Femur (tissue), 1 donor: ENCODE measurements at places on chromosomes 2 and 18.

GRCh38 chr2:64888591-64889309 is 100.4 kb upstream of the SLC1A4 start:
- no peak for DNase-seq

DNA sequence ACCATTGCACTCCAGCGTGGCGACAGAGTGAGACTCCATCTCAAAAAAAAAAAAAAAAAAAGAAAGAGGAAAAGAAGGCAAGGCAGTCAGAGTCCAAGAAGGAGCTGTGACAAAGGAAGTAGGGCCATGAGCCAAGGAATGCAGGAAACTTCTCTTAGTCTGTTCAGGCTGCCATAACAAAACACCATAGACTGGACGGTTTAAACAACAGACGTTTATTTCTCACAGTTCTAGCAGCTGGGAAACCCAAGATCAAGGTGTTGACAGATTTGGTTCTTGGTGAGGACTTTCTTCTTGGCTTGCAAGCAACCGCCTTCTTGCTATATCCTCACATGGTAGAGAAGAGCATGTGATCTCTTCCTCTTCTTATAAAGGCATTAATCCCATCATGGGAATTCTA is 13.1 kb upstream of the SUMO1 start:
- no peak for DNase-seq

DNA sequence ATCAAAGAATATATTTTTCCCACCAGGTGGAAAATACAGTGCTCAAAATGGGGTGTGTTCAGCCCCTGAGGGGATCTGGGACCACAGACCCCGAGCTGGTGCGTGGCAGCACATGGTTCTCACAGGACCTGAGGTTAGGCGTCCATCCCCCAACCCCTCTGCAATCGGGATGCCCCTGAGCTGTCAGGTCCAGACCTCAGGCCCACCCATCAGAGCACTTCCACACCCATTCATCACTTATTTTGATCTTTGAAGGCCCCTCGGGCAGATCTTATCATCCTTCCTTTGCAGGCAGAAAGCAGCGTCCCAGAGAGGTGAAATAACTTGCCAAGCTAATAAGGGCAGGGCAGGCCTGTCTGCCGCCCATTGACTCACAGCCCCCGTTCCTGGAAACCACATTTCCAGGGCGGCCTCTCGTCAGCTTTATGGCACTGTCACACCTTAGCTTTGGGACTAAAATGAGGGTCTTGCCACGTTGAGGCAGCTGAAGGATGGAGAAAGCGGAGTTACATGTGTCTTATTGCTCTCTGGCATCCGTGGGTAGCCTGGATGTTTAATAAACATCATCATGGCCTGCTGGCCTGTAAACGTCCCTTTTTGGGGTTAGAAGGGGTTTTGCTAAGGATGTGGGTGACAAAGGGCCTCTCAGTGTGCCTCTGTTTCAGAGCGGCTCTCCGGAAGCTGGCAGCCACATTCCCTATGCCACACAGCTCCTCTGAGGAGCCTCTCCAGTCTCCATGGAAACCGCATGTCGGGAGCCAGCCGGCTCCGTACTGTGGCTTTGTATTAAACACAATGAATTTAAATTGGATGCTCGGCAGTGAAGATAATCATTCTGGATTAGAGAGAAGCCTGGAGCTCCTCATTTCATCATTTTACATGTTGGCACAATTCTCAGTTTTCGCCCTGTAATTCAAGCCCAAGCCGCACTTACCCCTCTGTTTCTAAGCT is 58.3 kb upstream of the MAPRE3 start:
- DNase-seq: peak; percentile 54

DNA sequence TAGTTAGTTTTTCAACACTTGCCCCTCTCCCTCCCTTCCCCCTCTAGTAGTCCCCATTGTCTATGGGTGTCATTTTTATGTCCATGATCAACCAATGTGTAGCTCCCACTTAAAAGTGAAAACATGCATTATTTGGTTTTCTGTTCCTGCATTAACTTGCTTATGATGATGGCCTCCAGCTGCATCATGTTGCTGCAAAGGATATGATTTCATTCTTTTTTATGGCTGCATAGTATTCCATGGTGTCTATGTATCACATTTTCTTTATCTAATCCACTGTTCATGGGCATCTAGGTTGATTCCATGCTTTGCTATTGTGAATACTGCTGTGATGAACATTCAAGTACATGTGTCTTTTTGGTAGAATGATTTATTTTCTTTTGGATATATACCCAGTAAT is 70.5 kb downstream of the PDE11A start:
- DNase-seq: no peak

DNA sequence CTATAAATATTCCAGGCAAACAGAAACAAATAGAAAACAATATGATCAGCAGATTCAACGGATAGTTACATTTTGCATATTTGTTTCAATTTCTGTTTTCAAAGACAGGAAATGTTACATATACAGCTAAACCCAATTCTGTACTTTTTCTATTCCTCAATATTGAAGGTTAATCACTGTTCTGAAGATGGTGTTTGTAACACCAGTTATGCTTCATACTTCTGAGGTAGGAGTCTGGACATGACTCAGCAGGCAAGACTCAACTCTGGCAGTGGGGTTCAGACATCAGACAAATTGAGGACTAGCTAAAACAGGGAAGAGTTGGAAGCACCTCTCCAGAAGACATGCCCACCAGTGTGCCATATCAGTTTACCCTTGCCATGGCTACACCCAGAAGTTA is 16.6 kb downstream of the SERPINB13 start:
- DNase-seq: no peak

DNA sequence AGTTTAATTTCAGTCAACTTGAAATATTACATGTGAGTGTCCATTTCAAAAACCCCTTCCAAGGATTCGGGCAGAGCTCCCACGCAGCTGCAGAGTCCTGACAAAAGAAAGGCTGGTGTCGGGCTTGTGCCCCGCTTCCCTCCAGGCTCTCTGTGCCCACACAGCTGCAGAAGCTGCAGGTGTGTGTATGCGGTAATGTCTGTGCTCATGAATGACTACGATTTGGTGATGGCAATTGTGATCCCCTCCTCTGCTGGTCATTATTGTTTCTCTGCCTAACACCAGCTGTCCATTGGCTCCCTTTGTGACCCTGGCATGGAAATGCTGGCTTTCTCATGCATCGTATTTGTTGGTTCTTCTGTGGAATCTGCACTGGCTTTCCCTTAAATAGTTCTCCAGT is 224.8 kb downstream of the NUP35 start:
- peak; percentile 24 for DNase-seq

DNA sequence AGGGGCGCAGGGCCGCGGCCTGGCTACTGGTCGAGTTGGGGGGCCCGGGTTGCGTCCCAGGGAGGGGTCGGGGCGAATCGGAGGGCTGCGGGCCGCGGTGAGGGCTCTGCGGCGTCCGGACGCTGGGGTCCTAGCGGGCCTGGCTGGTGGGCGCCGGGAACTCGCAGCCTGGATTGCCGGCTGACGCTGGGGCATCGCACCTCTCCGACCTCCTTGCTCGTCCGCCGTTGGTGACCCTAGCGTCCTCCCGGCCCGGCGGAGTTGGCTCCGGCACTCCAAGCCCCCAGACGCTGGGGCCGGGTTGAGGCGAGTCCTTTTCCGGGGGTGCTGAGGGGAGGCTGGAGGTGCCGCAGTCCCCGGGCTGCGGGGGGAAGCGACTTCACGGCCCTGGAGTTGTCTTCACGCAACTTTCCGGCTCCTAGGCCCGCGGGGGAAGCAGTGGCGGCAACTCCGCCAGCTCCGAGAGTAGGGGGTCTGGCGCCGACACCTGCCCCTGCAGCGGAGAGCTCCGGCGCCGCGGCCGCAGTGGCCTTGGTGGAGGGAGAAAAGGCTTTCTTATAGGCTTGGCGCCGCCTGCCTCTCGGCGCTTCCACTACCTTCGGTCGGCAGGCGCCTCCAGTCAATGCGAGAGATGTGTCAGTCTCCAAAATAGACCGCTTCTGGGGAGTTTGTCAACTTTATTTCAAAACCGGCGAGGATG is 70.3 kb downstream of the HAUS1 start:
- DNase-seq: peak; percentile 52

- DNase-seq: no peak
These were observed 81.1 kb downstream of the SLC66A3 start for GRCh38 chr2:11236335-11236734.

GRCh38 chr2:223511168-223511567 is 91.0 kb downstream of the SCG2 start:
- DNase-seq: no peak

- no peak for DNase-seq
These were observed 185.7 kb downstream of the NCKAP5 start for GRCh38 chr2:133382566-133382965.

DNA sequence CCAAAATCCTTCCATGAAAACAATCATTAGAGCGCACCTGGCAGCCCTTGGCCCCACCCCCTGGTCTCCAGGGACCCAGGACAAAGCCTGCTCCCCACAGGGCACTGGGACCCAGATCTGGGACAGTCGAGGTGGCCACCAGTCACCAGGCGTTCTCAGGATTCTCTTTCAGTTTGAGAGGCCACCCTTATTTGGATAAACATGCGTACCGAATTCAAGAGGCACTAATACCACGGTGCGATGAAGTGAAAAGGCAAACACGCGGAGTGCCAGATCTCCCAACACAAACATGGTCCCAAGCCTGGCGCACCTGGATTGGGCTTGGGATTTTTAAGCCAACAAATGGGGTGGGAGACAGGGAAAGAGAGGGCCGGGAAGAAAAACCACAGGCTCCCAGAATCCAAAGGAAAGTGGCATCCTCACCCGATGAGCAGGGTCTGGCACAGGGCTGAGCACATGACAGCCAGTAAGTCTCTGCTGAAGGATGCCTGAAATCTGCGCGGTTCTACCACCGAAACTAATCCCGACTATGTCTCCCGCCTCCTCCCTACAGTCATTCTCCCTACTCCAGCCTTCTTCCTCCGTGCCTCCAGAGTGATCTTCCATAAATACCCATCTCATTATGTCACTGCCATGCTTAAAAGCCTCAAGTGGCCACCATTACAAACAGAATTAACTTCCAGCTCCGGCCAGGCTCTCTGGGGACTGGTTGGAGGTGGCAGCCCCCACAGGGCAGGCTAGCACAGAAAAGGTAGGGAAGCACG is 60.9 kb upstream of the KLHL29 start:
- DNase-seq: no peak

DNA sequence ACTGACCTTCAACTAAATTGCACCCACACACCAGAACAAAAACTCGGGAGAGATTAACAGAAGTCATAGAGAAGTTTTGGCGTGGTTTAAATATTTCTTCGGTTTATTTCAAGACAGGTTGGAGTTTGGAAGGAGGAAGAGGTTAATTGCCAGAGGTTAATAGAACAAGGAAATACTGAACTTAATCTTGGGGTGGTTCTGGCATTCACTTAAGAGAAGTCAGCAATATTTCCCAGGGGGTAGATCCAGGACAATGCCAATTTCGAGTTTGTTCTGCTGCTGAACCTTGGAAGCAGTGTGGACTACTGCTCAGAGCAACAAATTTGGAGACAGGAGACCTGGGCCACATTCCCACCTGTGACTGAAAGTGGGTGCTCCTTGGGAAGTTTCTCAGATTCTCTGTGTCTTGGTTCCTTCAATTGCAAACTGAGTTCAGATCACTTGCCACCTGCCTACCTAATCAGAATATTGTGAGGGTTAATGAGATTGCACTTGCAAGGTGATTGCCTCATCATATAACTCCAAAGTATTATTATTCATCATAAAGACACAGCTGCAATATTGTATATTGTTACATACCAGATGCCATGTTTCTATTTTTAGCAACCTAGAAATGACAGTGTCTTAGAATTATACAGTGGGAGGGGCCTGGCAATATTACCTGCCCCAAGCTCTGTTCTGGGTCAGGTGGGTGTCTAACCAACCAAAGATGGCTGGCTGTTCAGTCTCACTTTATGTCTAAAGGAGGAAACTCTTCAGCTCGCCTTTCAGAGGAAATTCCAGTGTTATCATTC is 217.4 kb downstream of the CDCA7 start:
- no peak for DNase-seq

DNA sequence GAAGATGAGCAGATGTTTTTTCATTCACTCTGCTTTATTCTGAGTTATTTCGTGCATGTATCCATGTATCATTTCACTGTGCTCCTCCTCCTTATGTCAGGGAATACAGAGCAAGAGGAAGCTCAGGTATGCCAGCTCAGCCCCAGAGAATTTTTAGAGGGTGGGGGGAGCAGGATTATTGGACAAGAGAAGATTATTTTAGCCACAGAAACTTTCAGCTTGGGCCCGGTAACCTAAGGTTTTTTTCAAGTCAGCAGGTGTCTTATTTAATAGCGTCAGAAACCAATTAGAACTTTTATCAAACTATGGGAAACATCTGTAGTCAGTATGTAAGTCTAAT is 232.9 kb upstream of the SIX3 start:
- no peak for DNase-seq

- no peak for DNase-seq
These were observed 6.0 kb upstream of the IL1A start for GRCh38 chr2:112790305-112790704.

DNA sequence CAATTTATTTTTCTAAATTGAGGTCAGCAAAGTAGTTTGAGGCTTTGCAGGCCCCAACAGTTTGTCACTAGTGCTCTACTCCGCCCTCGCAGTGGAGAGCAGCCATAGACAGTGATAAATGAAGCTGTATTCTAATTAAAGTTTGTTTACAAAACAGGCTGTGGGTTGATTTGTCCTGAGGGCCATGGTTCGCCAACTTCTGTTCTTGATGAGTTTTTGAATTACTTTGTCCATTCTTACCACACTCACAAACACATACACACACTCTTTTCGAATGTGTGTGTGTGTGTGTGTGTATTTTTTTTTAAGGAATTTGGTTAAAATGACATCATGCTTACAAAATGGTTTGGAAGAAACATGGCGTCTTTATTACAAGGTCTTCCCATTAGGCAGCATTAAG is 68.6 kb downstream of the MTCL1 start:
- no peak for DNase-seq

DNA sequence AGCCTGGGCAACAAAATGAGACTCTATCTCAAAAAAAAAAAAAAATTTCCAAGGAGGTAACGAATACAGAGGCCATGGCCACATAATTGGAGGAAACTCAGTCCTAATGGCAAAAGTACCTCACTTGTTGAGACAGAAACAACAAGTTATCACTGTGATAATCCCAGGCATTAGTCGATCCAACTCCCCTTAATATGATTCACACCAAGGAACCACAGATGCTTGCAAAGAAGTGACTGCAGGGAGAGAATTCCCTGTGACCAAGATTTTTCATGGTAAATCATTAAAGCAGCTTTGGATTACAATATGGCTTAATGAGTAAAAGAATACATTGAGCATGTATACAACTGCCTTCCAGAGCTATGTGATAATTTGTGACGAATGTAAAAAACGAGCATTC is 80.4 kb upstream of the RNU4ATAC start:
- no peak for DNase-seq

GRCh38 chr2:221570321-221570935 is 1.7 kb downstream of the EPHA4 start:
- peak; percentile 64 for DNase-seq
